Activated CD4-positive, alpha-beta T cell treated with anti-CD3 and anti-CD28 coated beads for 4 hours (primary cell): ENCODE measurements at places on chromosomes 5 and 9.

GRCh38 chr5:135448071-135448739, 1.1 kb upstream of the DCANP1 start:
- no peak for DNase-seq

DNA sequence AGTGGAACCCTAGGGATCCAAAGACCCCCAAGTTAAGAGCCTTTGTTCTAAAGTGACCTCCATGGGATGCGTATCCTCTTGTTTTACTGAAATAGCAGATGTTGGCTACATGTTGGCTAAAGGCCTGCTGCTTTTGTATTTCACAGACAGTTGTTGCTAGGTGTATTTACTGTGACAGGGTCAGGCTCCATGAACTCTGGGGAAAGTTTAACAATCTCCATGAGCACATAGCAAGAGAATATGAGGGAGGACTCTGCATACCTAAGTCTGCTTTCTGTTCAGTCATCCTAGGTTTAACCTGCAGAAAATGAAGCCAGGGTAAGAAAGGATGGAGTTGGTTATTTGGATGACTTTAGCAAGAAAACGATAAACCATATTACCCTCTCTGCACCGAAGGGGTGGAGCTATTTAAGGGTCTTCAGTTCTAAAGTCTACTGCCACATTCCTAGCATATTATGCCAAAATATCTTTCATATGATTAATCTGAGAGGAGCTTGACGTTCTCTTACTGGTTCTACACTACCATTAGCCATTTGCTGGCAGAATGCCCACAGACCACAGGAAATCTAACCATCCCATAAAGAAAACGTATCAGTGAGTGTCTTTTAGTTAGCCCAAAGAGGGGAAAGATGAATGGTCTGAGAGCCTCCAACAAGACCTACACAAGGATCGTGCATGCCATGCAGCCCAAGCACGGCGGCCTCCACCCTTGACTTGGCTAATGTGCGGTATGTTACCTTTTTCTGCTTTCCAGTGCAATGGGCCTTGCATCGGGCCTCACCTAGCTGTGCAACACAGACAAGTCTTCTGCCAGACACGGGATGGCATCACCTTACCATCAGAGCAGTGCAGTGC, 127.8 kb downstream of the SAXO1 start:
- DNase-seq: no peak

DNA sequence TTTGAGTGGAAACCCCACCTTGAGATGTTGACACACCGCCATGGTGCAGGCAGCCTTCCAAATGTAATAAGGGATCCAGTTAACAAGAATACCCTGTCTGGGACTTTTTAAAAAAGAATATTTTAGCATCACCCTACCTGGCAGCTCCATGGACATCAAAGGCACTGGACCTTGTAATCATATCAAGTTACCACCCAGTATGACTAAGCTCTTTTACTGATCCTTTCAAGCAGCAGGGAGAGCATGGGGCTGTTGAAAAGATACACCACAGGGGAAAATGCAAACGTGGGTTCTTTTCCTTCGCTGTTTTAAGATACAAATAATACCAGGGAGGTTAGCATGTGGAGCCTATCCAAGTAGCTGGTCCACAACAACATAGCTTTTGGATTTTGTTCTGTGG, 211.2 kb downstream of the SAXO1 start:
- DNase-seq: no peak

- no peak for DNase-seq
These were observed 12.6 kb upstream of the SEMA5A start for GRCh38 chr5:9558319-9558965.

- DNase-seq: no peak
These were observed 23.4 kb upstream of the COL27A1 start for GRCh38 chr9:114131808-114132549.
